ENCODE measurements at places on chromosomes 12 and 14.

DNA sequence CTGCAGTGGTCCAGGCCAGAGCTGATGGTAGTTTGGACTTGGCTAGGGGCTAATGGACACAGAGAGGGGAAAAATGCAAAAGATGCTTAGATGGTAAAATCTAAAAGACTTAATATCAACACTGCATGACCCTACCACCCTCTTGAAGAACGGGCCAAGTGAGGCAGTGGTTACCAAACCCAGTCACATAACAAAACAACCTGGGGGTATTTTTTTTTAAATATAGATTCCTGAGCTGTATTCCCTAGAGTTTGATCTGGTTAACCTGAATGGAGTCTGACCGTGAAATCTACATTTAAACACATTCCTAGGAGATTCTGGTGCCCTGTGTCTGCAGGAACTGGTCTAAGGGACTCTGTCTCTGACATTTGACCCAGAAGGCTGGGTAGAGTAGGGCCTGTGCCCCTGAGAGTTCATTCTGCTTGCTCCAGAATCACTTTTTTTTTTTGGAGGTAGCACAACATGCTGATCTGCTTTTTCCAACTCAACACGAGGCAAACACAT, 15.7 kb downstream of the ABHD4 start:
- DNase-seq, result no peak

- no peak for DNase-seq
Measured at GRCh38 chr12:52392465-52393007, 7.1 kb upstream of the KRT84 start.

- DNase-seq, result no peak
Measured at GRCh38 chr12:63869656-63870055, 25.2 kb downstream of the SRGAP1 start.

- DNase-seq, result peak; percentile 57
Measured at GRCh38 chr12:54935235-54935951, 49.2 kb downstream of the TESPA1 start.

- no peak for DNase-seq
Measured at GRCh38 chr12:124463341-124463921, 104.0 kb downstream of the NCOR2 start.

DNA sequence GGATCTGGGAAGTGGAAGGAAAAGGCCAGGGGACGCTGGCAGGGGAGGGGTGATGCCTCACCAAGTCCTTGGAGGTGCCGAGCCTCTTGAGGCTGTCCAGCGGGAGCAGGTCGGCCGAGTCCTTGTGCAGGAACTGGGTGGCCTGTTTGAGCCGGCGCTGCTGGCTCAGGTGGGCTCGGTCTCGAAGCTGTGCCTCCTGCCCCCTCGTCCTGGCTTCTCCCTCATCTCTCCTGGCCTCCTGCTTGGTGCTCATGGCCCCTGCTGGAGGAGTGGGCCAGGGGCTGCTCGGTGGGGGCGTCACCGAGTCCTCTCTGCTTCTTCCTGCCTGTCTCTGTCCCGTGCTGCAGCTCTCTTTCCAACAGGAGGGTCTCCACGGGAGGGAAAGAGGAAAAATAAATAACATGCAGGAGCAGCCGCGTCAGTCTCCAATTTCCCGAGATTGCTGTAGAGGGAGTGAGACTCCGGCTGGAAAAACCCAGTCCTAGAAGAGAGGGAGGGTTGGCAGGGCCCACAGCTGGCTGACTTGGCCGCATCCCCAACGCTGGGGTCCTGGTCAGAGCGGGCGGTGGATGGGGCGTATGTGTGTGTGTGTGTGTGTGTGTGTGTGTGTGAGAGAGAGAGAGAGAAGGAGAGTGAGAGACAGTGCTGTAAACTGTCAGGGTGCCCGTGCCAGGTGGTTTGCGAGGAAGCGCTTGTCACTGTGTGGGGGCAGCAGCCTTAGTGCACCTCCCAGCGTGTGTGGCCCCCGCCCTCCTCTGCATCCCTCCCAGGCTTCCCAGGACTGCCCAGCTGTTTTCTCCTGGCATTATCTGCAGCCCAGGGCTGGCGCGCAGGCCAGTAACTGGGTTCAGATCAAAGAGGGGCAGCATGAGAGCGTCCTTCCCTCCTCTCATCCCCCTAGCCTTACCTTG, at the start of gene NRIP2:
Gene NRIP2 (minus strand): TSS at position 455 of the 911 bp plus-strand sequence. CDS start 52 bp downstream, at position 403.
- no peak for DNase-seq

GRCh38 chr12:88940854-88941253, 360.6 kb upstream of the KITLG start:
- no peak for DNase-seq

DNA sequence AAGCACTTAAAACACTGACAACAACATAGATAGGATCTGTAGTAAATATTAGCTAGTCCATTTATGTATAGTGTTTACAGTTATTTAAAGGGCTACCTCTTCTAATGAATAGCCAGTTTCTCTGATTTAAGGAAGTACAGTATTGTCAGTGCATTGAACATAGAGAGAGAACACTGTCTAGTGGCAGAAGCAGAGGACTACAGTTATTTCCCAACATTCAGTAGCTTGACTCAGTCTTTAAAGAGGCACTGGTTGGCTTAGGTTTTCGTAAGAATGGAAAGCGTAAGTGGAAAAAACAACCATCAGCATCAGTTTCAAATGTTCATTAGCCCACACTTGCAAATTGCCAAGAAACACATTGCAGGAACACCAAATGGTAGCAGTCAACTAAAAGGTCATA, 125.0 kb upstream of the HMGA2 start:
- DNase-seq, result no peak

DNA sequence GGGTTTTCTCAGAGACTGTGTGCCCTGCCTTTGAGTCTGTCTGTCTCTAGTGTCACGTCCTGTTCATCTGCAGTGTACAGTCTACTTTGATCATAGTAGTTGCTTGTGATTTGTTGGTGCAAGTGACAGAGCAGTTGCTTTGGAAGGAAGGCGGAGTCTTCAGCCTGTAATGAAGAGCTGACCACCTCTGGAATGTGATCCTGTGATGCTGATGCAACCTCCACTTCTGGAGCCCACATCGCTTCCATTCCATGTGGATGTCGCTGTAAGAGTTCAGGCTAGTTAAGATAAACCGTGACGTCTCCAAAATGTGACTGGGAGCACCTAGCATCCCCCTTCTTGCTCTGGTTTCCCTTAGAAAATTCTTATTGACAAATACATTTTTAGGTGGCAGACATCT, 51.8 kb downstream of the PELI2 start:
- no peak for DNase-seq

DNA sequence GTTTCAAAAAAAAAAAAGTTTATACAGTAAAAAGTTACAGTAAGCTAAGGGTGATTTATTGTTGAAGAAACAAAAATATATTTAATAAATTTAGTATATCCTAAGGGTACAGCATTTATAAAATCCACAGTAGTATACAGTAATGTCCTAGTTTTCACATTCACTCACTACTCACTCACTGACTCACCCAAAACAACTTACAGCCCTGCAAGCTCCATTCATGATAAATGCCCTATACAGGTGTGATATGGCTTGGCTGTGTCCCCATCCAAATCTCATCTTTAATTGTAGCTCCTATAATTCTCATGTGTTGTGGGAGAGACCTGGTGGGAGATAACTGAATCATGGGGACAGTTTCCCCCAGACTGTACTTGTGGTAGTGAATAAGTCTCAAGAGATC, 61.7 kb downstream of the TC2N start:
- DNase-seq, result no peak

DNA sequence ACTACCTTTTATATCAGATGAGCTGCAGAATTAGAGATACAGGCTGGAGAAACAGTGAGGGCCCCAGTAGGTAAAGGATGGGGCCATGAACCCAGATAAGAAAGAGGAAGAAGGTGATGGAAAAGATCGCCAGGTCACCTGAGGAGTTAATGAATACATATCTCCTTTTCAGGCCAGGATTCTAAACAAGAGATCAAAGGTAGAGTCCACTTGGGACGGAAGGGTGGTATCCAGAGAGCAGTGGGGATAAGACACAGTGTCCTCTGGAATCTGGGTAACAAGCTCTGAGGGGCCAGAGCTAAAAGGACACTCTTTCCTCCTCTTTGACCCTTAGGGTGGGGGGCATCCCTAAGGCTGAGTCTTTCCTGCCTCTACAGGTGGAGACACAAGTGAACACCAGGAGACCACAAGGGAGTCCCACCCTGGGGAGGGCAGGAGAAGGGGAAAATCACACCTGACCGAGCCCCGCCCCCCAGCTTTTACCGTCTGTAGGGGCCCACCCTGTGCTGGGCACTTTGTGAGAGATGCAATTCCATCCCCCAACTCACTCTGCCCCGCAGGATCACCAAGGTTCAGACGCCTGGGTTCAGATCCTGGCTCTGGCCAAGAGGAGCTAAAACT, 27.3 kb downstream of the SERPINA1 start:
- DNase-seq, result no peak

DNA sequence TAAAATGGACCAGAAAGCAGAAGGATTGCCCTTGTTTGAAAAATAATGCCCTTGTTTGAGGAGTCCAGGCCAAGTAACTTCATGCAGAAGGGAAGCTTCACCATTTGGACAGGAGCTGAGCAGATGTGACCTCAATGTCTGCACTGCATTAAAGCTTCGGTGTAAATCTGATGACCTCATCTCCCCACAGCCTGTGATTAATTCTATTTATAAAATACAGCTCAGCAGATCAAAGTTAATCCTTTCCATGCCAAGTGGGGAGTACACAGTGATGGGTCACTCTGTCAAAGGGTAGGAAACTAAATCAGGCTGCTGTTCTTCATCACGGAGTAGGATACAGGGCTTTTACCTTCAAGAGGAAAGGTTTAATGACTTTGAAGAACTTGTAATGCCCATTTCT, 533.7 kb downstream of the RPS29 start:
- no peak for DNase-seq

DNA sequence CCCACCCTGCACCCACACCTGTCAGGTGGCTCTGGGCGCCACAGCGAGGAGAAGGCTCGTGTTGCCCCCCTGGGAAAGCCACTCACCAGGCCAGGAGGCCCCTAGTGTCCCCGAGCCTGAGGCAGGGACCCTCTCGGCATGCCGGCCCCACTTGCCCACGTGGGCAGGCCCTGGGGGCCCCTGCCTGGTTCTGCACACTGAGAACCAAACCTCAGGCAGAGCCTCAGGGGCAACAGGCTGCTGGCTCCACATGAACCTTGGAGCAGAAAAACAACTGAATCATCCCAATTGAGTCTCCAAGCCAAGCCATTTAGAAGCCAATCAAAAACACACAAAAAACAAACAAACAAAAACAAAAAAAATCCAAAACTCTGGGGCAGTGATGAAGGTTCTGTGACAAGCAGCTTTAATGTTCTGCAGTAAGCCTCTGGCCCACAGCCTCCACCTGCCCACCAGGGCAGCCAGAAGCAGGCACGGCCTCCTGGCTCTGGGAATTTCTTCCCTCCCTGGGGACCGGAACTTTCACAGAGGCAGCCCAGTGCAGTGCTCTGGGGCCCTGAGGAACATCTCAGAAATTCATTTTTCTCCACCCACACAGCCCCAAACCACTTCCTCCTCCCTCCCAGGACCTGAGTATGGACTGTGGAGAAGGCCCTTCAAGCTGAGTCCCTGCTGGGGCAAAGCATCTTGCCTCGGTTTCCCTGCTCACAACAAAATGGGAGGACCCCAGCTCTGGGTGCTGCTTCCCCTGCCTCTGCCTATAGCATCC, 90.2 kb downstream of the CHGA start:
- no peak for DNase-seq

- no peak for DNase-seq
Measured at GRCh38 chr12:26711569-26711968, 121.4 kb downstream of the ITPR2 start.

GRCh38 chr12:31947971-31948370, 11.2 kb upstream of the RESF1 start:
- no peak for DNase-seq

GRCh38 chr12:39357041-39357440, 85.9 kb downstream of the KIF21A start:
- DNase-seq, result no peak

- no peak for DNase-seq
Measured at GRCh38 chr12:104494793-104495158, 38.0 kb downstream of the CHST11 start.

DNA sequence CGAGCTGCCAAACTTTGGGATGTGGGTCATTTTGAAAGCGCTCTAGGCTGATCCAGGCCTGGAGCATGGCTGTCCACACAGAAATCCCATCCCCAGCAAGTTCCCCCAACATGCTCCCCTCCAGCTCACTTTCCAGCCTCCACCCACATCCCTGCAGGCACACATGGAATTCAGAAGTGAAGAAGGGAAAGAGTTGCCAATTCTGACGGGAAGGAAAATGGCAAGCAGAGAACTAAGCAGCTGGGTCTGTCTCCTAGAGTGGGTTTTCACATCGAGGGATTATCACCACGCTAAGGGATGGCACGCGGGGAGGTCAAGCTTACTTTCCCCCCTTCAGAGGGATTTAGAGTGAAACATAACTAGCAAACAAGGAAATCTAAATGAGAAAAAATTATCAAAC, 142.3 kb downstream of the RIMBP2 start:
- DNase-seq, result no peak

- no peak for DNase-seq
Measured at GRCh38 chr12:20474016-20474415, 105.7 kb downstream of the PDE3A start.

Data from stimulated activated CD4-positive, alpha-beta T cell treated with anti-CD3 and anti-CD28 coated beads, TNF-alpha, amount 100 ng/mL, for 24 hours (primary cell).